ENCODE measurements at places on chromosomes 1 and 21.

DNA sequence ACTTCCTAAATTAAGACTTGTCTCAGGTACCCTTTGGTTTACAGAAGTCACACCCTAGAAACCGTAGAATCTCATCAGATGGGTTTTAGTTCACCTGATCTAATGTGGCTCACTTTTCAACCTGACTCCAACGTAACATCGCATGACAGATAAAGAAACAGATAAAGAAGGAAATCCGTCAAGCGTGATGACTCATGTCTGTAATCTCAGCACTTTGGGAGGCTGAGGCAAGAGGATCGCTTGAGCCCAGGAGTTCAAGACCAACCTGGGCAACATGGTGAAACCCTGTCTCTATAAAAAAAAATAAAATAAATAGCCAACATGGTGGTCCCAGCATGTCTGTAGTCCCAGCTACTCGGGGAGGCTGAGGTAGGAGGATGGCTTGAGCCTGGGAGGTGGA, 97.3 kb downstream of the SPSB1 start:
- DNase-seq = no peak

DNA sequence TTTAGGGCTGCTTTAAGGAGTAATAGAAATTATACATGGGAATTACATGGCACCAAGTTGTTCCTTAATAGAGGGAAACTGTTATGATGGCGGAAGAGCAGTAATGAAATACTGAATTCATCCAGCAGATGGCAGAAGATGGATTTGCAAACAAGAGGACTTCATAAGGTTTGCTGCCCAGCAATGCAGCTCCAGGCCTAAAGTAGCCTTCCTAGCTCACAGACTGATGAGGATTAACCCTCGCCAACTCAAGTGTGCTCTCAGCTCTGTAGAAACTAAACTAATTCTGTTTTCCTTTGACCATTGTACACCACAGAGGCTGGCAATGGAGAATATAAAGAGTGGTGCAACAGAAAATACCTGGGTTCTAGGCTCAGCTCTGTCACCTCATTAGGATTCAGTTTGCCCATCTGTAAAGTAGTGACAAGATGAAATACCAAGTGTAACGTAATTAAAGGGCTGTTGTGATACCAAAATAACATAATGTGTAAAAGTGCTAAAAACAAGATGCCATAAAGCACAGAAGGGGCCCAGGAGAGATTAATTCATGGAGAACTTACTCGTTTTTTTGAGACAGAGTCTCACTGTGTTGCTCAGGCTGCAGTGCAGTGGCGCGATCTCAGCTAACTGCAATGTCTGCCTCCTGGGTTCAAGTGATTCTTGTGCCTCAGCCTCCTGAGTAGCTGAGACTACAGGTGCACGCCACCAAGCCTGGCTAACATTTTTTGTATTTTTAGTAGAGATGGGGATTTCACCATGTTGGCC, 102.4 kb upstream of the SERBP1 start:
- DNase-seq = peak; percentile 81

GRCh38 chr1:41540886-41541591, 56.6 kb upstream of the EDN2 start:
- DNase-seq = peak; percentile 7

GRCh38 chr1:81797701-81798100, 3.0 kb upstream of the ADGRL2 start:
- DNase-seq = no peak

DNA sequence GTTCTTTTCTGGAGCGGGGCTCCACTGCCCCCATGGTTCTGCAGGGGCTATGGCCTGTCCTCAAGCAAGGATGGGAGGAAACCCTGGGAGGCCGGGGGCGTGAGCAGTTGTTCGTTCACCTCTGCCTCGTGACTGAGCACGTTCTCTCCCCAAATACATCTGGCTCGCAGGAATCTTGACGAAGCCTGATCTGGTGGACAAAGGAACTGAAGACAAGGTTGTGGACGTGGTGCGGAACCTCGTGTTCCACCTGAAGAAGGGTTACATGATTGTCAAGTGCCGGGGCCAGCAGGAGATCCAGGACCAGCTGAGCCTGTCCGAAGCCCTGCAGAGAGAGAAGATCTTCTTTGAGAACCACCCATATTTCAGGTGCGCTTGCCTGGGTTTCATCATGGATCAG, 15.5 kb downstream of the MX1 start:
- DNase-seq = no peak
